ENCODE measurements at places on chromosomes 5 and 9.

GRCh38 chr9:35871545-35871944, 1.3 kb upstream of the OR13J1 start:
- DNase-seq = no peak

- DNase-seq = peak; percentile 11
These were observed 115.5 kb downstream of the SLC12A2 start for GRCh38 chr5:128199104-128199503.

DNA sequence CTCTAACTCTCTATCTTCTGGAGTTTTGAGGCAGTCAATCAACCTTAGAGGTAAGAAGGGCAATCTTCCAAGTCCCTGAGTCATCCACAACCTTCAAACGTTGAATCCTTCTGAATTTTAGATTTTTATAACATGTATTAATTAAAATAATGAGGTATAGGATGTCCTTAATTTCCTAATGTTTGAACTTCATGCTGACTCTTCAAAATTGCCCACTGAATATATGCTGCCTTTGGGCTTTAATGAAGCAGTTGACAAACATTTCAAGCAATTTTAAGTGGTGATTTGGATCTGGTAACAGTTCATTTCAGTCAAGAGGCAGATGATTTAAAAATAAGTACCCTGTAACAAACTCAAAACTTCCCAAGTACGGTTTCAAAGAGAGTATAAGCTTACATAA, 26.0 kb downstream of the ERP44 start:
- no peak for DNase-seq

GRCh38 chr5:53090229-53090628, 19.3 kb downstream of the MOCS2 start:
- DNase-seq = no peak

GRCh38 chr5:127492854-127493738, 24.3 kb upstream of the PRRC1 start:
- peak; percentile 76 for DNase-seq

DNA sequence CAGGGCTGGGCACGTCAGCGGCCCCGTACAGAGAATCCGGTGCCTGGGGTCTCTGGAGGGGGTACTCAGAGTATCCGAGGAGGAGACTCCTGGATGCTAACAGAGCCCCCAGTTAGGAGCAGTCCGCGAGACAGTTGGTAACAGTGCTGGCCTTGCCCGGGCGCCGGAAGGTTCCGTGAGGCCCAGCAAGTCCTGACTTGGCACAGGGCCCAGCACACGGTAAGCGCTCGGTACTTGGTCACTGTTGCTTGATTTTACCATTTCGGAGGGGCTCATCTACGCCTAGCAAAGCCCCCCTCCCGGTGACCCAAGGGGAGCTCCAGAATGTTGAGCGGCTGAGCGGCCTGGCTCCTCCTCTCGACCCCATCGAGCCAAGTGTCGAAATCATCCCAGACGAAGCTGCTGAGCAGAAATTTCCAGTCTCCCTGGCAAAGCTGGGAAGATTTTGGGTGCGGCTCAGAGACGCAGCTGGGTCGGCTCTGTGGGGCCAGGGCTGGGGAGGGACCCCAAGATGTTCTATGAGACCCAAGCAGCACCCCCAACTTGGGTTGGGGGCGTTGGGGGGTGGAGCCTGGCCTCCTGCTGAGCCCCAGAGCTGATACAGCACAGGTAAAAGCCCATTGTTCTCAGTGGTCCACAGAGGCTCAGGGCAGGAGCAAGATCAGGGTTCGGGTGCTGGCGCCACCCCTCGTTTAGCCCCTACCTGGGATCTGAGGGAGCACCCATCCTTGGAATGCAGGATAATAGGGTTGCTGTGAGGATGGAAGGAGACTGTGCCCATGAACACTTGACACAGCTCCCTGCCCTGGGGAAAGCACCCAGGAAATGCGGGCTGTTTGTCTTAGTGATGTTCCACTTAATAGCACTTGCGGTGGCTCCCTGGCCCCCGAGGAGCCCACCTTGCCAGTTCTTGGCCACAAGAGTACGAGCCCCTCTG, 137.2 kb downstream of the C9orf50 start:
- peak; percentile 86 for DNase-seq

All from RKO (cell line).